ENCODE measurements at places on chromosomes 7 and 10. TPM values are rescaled to one million over a fixed set of nuclear protein-coding genes. Genes with fewer than 3 reads are reported as not detected.

GRCh38 chr10:780536-781524 is 91.4 kb upstream of the DIP2C start:
- DNase-seq: no peak

GRCh38 chr7:51727441-51727840 is 410.8 kb upstream of the COBL start:
- no peak for DNase-seq

Gene ZNF425
- 1.2 TPM for total RNA-seq

GRCh38 chr7:5425507-5426225 is 2.0 kb upstream of the TNRC18 start:
- DNase-seq: peak; percentile 71

DNA sequence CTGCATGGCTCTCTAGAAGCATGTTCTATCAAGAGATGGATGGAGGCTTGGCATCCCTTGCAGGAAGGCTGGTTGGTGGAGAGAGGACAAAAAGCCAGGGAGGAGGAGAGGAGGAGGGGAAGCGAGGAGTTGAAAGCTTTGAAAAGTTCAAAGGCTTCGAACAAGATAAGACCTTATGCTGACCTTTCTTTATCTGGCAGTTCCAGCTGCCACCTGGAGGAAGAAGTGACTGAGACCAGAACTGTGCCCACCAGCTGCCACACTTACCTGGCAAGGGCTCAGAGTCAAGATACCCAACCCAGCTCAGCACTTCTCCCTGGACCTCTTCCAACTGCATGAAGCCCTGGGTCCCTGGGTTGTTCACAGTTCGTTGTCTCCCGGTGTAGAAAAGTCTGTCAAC is 14.8 kb downstream of the CCL24 start:
- peak; percentile 43 for DNase-seq

GRCh38 chr10:98074315-98074911 is 44.0 kb upstream of the CRTAC1 start:
- no peak for DNase-seq

GRCh38 chr10:86316274-86316835 is 50.2 kb downstream of the GRID1 start:
- DNase-seq: no peak

Gene PRF1
- 4.3 TPM for total RNA-seq

GRCh38 chr10:86282664-86283465 is 83.7 kb downstream of the GRID1 start:
- DNase-seq: no peak

Gene HMX3
- 1.2 TPM for total RNA-seq

DNA sequence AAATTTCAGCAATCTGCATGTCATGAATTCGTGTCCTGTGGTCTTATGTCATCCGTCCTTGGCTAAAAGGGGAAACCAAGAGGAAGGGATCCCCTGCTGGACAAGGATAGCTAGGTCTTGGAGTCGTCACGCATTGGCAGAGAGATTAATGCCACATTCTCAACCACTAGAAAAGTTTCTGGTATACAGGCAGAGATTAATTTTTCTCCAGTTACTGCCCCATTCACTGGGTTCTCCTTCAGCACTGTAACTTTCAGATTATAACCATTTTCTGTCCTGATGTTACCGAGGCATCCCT is 1060.6 kb upstream of the AUTS2 start:
- no peak for DNase-seq

GRCh38 chr7:7651479-7651878 is 10.9 kb downstream of the UMAD1 start:
- no peak for DNase-seq

GRCh38 chr7:106604303-106604924 is 56.5 kb downstream of the CCDC71L start:
- no peak for DNase-seq

Gene ELN
- total RNA-seq: 15.0 TPM

Gene SMARCD3
- 9.8 TPM for total RNA-seq

Gene CDNF
- 2.0 TPM for total RNA-seq

GRCh38 chr10:128013626-128014025 is 106.7 kb downstream of the PTPRE start:
- DNase-seq: no peak

- DNase-seq: no peak
These were observed 179.2 kb downstream of the PLXNA4 start for GRCh38 chr7:132397070-132397469.

DNA sequence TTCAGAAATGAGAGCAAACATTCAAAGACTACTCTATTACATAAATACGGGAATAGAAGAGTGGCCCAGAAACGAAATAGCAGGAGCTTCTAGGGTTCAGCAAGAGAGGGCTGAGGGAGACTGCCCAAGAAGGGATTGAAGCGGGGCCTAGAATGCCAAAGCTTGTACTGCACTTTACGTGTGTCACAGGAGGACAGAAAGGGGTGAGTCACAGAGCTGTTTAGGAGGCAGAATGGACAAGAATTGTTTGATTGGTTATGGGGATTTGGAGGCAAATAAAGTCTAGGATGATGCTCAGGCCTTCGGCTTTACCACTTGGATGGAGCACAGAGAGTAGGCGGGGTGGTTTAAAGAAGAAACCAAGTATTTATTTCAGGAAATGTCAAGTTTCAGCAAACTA is 11.3 kb upstream of the FXYD4 start:
- no peak for DNase-seq

DNA sequence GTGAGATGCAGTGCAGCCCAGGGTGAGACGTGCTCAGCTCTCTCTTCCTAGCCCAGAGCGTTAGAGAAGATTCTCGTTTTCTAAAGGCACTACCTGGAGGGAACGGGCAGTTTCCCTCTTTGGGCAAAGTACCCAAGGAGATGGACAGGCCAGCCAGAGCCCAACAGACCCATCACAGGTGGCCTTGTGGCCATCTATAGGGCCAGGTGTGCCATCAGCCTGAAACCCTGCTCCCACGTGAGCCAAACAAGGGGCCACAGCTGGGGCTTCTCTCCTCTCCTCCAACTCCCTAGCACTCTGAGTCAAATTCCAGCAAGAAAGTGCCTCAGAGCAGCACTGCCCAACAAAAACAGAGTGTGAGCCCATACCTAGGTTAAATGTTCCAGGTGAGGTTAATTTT is 22.3 kb downstream of the CHST15 start:
- DNase-seq: no peak

DNA sequence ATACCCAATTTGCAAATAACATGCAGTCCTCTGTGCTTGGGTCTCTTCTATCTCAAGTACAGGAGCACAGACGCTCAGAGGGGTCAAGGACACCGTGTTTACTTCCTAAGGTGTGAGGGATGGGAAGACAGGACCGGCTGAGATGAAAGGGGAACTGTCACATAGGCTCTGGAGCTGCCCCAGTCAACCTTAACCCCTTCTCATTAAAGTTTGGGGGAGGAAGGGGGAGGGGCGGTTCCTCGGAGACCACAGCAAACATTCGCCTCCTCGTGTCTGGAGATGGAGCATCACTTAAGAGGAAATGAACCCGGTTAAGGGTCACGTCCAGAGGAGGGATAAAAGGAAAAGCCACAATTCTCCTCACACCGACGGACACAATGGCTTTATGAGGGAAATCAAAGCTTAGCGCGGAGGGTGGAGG is 1.1 kb downstream of the SH3PXD2A start:
- DNase-seq: peak; percentile 55

Gene BHLHA15
- total RNA-seq: 3.3 TPM

Gene CYP3A7
- 0.39 TPM for total RNA-seq

- DNase-seq: no peak
These were observed 106.6 kb downstream of the PRKCQ start for GRCh38 chr10:6473430-6473829.

DNA sequence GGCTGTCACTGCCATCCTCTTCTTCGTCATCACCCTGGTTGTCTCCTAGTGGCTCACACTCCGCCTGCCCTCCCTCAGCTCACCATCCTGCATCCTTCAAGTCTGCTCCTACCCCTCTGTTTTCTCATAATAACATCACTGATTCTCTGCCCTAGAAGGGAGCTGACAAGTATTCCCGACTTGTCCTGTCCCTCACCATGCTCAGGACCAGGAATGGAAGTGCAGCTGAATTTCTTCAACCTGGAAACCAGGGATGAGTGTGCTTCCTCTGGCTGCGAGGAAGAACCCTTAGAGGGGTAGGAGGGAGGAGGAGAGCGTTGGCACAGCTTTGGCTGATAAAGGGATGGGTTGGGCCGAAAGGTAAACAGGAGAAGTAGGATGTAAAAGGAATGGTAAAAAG is 174.8 kb upstream of the GPR26 start:
- DNase-seq: no peak

DNA sequence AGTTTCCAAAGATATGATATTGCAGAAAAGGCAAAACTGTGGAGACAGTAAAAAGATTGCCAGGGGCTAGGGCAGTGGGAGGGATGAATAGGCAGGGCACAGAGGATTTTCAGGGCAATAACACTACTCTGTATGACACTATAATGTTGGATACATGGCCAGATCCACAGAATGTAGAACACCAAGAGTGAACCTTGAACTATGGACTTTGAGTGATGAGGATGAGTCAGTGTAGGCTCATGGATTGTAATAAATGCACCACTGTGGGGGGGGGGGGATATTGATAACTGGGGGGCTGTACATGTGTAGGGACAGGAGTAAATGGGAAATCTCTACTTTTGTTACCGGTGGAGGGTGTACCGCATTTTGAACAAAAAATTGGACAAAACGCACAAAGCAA is 77.4 kb downstream of the ALOX5 start:
- DNase-seq: no peak

- DNase-seq: no peak
These were observed 8.2 kb upstream of the OPTN start for GRCh38 chr10:13091801-13092200.

DNA sequence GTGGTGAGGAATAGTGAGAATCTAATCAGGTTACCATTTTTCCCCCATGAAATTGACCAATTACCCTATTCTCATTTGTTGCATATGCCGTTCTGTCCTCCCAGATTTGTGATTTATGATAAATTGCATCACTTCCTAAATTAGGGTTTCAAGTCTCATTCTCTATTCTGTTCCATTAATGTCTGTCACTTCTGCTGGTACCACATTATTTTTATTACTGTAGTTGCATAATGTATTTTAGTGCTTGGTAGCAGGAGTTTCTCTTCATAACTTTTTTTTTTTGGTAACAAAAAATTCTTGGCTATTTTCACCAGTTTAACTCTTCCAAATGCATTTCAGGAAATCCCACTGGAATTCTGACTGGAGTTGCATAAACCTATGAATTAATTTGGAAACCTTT is 44.0 kb upstream of the FAM133B start:
- no peak for DNase-seq

Gene ERV3-1
- total RNA-seq: 7.4 TPM

Gene CALCR
- total RNA-seq: not detected

Gene LEP
- total RNA-seq: not detected

Gene MOGAT3
- 43.1 TPM for total RNA-seq

- DNase-seq: no peak
These were observed 114.8 kb upstream of the ADO start for GRCh38 chr10:62689712-62690111.

- peak; percentile 61 for DNase-seq
These were observed 4.2 kb downstream of the SMARCD3 start for GRCh38 chr7:151244196-151244840.

Gene VAX1
- not detected for total RNA-seq

DNA sequence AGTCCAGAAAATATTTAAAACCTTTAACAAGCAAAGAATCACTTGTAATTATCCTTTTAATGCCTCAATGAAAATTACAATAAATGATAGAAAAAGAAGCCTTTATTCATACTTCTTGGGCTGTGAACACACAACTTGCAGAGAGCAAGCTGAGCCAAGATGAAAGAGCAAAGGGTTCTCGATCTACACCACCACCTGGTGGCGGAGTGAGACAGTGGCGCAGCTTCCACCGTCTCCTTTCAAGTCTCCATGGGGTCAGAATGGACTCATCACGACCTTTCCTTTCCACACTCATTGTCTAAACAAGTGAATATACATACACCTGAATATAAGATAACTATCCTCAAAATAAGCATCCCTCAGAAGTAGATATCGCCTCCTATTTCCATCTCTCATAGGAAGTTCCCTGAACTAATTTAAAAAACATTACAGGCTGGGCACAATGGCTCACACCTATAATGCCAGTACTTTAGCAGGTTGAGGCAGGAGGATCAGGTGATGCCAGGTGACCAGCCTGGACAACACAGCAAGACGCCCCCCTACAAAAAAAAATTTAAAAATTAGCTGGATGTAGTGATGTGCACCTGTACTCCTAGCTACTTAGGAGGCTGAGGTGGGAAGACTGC is 40.7 kb downstream of the ATE1 start:
- DNase-seq: no peak

DNA sequence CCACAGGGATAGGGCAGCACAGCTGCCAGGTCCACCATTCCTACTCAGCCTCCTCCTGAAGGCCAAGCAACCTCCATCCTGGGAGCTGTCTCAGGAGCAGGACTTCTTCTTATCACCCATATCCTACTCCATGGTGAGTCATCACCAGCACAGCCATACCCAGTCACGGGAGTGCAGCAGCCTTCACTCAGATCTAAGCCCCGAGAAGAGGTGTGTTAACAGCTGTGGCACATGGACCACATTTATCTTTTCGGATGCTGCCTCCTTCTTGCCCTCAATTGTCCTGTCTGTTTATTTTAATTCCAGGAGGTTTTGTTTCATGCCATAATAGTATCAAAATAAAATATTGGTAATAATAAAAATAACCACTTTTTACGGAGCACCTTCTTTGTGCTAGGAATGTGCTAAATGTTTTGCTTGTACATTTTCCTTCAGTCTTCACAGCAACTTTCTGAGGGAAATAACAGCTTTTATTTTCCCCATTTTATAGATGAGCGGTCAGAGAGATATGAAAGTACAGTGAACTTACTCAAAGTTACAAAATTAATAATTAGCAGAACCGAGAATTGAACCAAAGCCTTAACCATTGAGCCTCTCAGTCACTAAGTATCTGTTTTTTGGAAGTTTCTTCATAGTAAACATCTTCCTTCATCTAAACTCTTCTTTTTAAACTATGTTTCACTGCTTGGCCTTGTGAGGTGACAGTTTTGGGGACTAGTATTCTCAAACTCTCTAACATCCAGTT is 2.5 kb upstream of the KEL start:
- no peak for DNase-seq

DNA sequence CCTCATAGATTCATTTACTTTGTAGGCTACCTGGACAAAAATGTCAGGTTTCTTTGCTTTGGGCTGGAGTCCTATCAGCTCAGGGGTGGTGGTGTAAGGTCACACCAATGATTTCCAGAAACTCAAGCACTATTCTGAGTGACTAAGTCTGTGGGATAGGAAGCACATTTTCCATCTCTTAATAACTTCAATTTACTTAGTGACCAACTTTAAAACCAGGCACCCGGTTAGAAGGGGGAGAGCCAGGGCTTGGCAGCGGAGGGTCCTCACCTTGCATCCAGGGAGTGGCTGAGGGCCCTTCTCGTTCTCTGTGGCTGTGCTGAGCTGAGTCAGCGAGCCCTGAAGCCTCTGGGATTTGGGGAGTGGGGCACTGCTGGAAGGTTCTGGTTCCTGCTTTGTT is 6.7 kb downstream of the CHST3 start:
- DNase-seq: no peak

DNA sequence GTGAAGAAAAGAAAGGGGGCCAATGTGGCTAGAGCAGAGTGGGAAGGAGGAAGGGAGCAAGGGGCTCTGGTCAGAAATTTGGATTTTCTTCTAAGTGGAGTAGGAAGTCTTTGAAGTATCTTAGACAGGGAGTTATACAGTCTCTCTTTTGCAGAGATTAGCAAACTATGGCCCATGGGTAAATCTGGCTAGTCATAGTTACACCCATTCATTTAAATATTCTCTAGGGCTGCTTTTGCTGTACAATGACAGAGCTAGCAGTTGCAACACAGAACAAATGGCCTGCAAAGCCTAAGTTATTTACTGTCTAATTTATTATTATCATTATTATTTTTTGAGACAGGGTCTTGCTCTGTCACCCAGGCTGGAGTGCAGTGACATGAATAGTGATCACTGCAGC is 10.5 kb upstream of the LAMB4 start:
- no peak for DNase-seq
